ENCODE measurements at places on chromosomes 3 and 15.

DNA sequence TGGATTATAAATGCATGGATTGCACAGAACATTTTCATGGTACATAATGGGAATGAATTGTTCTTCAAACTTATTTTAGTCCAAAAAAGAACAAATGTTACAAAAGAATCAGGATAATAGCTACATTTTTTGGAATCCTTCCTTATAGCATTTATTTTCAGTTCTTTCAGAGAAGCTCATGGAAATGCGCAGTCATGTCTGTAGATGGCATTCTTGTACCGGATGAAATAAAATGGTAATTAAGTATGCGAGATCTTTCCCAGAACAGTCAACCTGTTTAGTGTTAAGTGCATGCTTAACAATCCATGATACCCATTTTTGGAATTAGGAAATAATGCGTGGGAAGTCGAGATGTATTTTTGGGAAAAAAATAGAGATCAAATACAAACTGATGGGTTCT is 38.2 kb upstream of the GOLGA8B start:
- DNase-seq, result no peak

DNA sequence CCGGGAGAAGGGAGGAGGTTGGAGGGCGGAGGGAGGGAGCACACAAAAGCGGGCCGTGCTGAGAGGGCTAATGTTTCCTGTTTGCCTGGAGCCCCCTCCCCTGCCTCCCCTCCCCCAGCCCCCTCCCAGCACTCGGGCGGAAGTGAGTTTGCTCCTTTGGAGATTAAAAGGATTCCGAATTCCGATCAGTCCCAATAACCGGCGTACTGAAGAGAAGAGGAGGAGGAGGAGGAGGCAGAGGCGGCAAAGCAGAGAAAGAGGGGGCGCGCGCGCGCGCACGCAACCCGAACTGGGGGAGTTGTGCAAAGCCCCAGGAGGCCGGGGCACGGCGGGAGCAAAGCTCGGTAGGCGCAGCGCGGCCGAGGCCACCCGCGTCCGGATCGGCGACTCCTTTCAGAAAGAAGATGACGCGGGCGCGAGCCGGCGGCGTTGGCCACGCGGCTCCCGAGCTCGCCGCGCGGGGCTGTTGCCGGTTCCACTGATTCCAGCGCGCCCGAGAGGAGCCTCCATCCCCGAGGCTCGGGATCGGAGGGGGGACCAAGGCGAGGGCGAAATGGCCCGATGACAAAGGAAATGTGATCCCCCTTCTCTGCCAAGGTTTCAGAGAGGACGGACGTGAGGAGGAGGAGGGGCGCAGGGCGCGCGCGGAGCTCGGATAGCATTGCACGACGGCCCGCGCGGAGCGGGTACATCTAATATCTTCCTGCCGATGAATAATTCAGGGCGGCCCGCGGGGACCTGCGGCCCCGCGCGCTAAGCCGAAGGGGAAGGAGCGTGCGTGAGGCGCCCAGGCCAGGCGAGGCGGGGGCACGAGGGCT is 1.1 kb upstream of the TRIM71 start:
- no peak for DNase-seq

DNA sequence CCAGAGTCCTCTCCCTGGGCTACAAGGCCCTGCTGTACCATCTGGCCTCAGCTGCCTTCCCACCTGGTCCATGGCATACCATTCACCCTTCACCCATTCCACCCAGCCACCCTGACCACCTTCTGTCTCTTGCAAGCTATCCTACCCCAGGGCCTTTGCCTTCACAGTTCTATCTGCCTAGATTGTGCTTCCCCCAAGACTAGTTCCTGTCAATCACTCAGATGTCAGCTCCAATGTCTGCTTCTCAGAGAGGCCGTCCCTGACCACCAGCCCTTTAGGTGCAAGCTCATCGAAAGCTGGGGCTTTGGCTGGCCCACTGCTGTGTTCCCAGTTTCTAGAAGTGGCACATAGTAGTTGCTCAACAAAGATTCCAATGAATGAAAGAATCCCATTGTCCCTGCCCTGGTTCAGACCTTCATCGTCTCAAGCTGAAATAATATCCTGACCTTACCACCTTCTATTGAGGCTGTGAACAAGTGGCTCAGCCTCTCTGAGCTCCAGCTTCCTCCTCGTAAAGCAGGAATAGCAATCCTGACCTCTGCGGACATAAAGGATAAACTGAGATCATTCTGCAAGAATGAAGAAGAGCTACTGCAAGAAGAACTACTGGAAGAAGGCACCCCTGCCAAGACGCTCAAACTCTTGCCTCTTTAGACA is 15.8 kb downstream of the EFCAB12 start:
- DNase-seq, result no peak

- no peak for DNase-seq
These were observed 269.8 kb downstream of the NTRK3 start for GRCh38 chr15:87986776-87987175.

- DNase-seq, result no peak
These were observed 6.3 kb upstream of the SCN5A start for GRCh38 chr3:38655708-38656300.

- DNase-seq, result no peak
These were observed 117.9 kb downstream of the LRRC28 start for GRCh38 chr15:99369196-99369595.

DNA sequence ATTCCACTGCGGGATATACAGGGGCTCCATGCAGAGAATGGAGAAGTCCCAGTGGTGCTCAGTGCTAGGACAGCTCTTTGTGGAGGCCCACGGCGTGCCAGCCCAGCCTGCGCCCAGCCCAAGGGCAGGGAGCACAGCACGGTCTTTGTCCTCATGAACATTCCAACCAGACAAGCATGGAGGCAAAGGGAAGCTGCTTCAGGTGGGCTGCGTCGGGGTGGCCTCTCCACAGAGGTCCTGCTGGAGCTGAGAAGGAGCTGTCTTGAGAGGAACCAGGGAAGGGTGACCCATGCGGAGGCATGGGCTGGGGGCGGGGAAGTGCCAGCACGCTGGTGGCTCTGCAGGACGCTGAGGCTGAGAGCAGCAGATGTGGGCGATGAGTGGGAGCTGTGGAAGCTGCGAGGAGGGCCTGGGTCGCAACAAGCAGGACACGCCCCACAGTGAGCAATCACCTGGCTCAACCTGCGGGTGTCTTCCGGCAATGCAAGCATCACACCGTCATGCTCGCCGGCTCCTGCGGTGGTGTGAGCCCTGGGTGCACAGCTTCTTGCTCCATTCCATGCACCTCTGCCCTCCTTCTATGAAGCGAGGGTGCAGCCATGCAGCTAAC is 14.0 kb upstream of the KLF15 start:
- no peak for DNase-seq

- no peak for DNase-seq
These were observed 911.2 kb downstream of the MCTP2 start for GRCh38 chr15:95142531-95142930.

DNA sequence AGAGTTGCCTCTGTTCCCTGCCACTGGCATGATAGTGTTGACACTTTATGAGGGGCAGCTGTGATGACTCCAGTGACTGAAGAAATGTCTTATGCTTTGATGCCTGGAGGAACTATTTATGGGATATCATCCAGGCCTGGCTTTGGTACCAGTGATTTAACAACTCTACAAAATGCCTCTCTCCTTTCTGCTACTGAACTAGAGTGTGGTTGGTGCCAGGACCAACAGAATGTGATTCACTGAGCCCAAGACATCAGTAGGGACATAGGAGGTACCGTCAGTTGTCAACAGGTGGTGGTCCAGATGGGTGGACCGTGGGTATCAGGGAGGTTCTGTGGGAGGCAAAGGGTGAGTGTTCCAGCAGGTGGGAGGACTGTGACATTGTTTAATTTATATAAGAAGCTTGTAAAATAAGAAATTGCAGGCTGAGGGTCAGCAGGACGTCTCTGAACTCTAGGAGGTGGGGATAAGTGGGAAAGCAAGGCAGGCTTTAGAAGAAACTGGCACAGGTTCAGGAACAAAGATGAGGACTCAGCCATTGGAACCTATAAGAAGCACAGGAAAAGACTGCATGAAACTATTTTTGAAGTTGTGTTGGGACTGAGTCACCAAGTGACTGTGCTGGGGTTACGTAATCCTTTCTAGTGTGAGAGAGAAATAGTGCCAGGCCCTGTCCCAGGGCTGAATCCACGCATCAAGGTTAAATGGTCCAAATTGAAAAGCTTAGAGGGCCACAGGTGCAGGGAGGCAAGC is 28.5 kb upstream of the SLC7A14 start:
- no peak for DNase-seq

- DNase-seq, result no peak
These were observed 88.9 kb downstream of the EOMES start for GRCh38 chr3:27633224-27633545.

DNA sequence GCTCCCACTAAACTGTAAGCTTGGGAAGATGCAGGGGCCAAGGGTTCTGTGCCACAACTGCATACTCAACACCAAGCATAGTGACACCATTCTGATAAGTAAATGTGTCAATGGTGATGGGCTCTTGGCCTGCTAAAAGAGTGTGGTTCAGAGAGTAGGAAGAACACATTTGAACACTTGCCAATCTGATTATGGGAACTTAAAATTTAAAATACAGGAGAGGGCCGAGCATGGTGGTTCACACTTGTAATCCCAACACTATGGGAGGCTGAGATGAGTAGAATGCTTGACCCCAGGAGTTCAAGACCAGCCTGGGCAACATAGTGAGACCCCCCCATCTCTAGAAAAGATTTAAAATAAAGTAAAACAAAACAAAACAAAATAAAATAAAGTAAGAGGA is 34.1 kb downstream of the PTPN9 start:
- no peak for DNase-seq

- DNase-seq, result no peak
These were observed 37.9 kb upstream of the MECOM start for GRCh38 chr3:169701457-169701856.

DNA sequence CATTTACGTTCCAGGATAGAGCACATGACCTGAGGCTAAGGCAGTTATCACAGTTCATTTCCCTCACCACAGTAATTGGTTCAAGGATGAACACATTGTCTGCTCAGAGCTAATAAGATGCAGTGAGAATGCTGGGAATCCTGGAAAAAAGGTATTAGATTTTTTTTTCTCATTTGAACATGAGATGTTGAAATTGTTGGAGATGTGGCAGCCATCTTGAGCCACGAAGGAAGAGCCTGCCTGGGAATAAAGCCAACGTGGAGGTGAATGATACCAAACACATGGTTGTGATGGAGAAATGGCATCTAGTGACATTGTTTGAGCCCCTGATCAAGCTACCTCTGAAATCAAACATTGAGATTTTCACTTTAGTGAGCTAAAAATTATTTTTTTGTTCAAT is 16.0 kb upstream of the STT3B start:
- DNase-seq, result no peak

DNA sequence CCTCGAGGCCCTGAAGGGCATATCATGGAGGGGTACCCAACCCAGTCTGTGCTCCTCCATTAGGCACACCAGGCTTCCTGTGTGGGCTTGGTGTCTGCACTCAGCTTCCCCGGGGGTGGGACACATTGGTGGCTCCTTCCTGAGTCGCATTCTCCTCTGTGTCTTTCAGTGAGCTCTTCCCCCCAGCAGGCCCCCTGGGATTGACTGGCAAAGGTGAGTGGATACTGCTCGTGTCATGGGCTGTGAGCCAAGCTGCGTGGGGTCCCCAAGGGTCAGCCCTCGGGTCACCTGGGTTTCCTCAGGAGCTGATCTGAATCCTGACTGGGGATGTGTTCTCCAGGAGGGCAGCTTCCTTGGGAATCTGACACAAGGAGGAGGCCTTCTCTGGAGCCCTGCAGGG is 231.0 kb downstream of the SNRPN start:
- no peak for DNase-seq

Measured in NCI-H187 treated with DMSO at 0.1 percent for 48 hours (cell line).